Cortex of kidney (tissue), 1 donor: ENCODE measurements at places on chromosomes 5 and 9.

- DNase-seq: no peak
These were observed 5.4 kb upstream of the CERCAM start for GRCh38 chr9:128415281-128415680.

DNA sequence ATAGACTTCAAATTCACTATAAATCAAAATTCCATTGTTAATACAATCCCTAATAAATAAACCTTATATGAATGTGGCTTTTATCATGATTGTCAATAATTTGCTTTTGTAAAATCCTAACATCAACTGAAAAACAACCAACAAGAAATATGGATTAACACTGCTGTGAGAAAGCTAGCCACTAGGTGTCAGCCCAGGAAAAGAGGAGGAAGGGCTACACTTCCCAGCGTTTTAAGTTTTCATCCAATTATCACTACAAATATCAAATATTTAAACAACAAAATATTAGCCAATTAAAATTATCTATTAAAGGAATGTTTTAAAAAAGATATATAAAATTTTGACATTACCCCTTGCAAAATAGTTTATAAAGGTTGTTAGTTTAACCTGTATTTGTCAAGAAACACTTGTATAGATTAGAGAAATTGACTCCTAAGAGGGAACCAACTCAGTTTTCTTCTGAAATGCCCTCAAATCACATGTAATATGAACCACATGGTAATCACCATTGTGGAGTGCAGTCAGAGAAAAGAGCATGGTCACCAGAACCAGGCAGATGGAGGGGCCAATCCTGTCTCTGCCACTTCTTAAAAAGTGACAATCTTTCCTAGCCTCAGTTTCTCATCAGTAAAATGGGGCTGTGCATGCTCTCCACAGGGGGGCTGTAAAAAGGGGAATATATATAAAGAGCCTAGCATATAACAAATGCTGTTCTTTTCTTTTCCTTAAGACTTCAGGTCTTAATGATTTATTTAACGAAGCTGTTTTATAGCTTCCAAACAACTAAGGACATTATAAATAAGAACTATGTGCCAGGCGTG is 188.2 kb downstream of the CRB2 start:
- no peak for DNase-seq

DNA sequence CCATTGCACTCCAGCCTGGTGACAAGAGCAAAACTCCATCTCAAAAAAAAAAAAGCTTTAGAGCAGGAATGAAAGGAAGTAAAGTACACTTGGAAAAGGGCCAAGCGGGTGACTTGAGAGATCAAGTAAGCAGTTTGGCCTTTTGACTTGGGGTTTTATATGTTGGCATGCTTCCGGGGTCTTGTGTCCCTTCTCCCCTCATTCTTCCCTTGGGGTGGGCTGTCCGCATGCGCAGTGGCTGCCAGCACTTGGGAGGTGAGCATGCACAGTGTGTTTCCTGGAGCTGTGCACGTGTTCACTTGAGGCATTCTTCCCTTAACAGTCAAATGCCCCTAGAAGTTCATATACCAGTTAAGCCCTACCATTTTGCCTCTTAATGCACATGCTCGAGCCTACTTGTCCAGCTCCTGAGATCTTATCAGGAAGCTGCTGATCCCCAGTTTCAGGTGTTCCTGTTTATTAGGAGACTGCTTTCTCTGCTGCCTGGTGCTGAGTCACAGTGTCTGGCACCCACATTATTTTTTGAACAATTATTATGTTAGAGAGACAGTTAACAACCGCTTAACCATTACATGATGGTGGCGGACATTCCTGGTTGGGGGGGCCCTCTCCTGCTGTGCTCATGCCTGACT is 32.6 kb upstream of the PRRC2B start:
- DNase-seq: no peak

DNA sequence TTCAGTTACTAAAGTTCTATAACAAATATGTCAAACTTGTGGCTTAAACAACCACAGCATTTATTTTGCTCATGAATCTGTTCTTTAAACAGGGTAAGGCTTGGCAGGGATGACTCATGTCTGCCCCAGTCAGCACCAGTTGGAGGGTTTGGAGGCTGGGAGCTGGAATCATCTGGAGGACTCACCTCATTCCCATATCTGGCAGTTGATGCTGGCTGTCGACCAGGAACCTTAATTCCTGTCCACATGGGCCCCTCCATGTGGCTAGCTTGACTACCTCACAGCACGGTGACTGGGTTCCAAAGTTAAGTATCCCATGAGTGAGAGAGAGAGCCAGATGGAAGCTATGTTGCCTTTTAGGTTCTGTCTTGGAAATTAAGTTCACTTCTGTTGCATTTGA is 13.8 kb upstream of the CCL28 start:
- DNase-seq: no peak

- no peak for DNase-seq
These were observed 47.9 kb downstream of the NDUFAF2 start for GRCh38 chr5:60992871-60993270.

DNA sequence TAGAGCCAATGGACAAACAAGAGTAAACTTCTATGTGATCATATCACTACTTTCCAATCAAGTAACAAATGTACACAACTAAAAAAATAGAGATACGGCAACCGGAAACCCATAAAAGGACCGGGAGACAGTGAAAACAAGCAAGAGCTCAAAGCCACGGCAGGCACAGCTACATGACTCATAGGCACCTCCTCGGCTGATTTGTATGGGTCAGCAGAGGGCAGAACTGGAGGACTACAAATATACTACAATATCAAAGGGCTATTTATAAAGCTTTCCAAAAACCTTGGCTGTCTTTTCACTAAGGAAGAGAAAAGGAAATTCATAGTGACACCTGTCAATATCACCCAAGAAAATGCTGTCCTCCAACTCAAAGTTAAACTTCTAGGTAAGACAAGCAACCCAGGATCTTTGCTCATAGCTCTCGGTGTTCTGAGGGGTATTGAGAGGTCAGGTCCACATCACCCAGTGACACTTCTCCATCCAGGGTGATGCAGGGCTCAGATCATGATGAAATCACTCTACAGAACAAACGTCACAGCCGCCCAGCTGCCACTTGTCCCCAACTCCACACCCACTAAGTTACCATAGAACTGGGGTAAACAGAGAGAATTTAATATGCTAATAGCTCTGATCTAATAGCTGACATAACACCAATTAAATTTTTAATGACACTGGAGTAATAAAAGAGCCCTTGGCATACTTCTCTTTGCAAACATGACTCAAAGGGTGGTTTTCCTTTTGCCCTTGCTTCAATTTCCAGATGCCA is 41.3 kb downstream of the PFDN1 start:
- DNase-seq: no peak

DNA sequence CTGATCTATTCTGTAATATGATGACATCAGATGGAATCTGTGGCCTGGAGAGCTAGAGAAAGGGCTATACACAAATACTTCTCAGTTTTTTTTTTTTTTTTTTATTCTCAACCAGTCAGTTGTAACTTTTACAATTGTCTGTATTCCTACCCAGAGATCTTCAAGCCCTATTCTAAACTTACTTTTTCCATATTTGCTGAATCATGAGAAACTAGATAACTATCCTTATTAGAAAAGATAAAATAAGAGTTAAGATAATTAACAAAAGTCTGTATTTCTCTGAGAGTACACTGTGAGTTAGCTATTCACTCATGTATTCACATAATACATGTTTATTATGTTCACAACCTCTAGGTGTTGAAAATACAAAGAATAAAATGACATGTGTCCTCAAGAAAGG is 1575.9 kb downstream of the EFNA5 start:
- DNase-seq: no peak

- no peak for DNase-seq
These were observed 125.9 kb downstream of the PLK2 start for GRCh38 chr5:58334035-58334434.

DNA sequence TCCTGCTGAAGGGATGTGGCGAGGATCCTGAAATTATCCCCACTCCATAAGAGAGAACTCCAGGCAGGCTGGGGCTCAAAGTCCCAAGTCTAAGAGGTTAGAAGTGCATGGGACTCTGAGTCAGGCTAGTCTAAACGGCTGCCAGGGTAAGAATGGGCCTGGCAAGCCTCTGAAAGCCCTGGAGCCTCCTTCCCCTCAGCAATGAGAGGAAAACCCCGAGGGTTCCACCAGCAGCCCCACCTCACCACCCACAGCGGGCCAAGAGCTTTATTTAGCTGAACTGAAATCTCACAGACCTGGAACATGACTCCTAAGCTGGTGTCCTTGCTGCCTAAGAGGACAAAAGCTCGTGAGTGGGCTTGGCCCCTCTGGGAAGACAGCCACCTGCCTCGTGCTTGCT is 135.5 kb downstream of the SEC61B start:
- no peak for DNase-seq

DNA sequence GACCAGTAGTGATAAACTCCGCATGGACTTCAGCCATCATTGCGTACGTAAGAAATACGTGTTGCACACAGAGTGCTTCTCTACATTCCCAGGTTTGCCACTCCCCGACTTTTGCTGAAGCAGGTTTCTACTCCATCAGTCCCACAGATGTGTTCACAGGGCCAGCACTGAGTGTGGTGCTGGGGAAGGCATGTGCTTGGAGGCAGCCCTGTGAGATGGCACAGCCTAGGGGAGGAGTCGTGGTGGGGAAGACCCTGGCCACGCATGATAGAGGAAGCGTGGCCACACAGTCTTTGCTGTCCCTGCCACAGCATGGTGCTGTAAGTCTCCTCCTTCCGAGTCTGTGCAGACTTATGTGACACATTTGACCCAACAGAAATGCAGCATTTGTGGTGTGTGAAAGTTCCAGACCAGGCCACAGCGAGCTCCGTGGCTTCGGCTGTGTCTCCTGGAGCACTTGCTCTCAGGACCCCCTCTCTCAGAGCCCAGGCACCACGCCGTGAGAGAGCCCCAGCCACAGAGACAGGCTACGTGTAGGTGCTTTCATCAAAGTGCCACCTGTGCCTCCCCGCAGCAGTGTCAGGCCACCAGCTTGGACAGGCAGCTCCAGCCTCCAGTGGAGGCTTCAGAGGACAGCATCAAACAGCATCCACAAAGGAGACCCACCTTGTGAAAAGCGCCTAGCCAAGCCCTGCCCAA is 197.8 kb downstream of the AUH start:
- no peak for DNase-seq
